AG04449 (cell line): ENCODE measurements at places on chromosomes 16 and 17.

DNA sequence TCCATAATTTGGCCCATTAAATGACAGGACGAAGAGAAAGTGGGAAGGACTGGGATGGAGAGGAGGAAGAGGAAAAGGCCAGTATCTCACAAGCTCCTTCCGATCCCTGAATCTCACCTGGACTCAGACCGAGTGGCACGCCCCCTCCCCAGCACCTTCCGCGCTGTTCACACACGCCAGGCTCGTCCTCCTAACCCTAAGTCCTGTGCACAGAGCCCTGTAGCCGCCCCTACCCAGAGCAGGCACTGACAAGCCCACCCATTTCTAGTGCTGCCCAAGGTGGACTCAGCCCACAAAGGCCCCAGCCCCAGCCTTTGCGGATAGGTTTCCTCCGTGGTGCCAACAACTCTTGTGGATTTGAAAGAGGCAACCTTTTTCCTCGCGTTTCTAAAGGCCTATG, 9.2 kb downstream of the HS3ST3B1 start:
- DNase-seq: no peak

- DNase-seq: no peak
These were observed 658 bp downstream of the CACNG4 start for GRCh38 chr17:66964930-66965800.

GRCh38 chr16:23781176-23781575, 26.4 kb downstream of the CHP2 start:
- DNase-seq: no peak

GRCh38 chr16:54630284-54630967, 300.2 kb upstream of the IRX5 start:
- no peak for DNase-seq

- DNase-seq: peak; percentile 55
These were observed 180.9 kb downstream of the HS3ST3A1 start for GRCh38 chr17:13420878-13421277.

DNA sequence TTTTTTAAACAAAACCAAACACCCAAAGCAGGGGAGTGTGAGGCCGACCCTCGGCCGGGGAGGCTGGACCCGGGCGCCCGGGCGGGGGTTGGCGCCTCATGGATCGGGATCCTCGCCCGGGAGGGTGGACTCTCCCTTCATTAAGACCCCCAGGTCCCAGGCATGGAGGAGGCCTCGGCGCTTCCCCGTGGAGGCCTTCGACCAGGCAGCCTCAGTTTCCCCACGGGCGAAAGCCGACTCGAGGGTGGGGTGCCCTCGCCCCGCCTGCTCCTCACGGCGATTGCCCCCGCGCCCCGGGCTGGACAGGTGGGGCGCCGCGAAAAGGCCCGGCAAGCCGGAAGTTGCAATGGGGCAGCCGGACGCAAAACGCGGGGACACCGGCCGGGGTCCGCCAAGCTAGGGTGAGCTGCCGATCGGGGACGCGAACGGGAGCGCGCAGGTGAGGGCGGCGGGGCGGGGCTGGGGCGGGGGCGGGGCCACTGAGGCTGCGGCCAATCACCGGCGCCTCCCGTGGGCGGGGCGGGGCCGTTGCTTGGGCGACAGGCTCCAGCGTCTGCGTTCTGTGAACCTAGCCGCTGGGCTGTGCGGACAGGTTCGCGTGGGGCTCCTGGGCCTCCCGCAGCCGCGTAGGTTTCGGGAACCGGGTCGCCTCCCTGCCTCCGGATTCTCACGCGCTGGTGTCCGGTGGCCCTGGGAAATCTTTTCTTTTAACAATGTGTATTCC, 6.0 kb upstream of the ZNF205 start:
- no peak for DNase-seq

- DNase-seq: no peak
These were observed 49.8 kb downstream of the TANC2 start for GRCh38 chr17:63015824-63016223.

- DNase-seq: no peak
These were observed 42.4 kb downstream of the SYT17 start for GRCh38 chr16:19210280-19210924.

DNA sequence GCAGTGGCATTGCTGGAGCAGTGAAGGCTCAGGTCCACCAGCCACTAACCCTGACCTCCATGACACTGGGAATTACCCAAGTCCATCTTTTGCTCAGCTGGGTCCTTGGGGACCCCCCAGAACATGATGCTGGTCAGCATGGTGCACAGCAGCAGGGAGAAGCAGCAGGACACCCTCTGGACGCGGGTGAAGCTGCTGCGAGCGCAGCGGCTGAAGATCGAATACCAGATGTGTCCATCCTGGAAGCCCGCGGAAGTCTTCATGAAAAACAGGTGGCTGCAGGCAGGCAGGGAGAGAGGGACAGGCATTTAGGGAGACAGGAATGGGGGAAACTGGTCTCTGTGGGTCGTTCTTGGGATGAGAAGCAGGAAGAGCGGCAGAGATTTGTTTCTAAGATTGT, 53.4 kb upstream of the GCSH start:
- no peak for DNase-seq

DNA sequence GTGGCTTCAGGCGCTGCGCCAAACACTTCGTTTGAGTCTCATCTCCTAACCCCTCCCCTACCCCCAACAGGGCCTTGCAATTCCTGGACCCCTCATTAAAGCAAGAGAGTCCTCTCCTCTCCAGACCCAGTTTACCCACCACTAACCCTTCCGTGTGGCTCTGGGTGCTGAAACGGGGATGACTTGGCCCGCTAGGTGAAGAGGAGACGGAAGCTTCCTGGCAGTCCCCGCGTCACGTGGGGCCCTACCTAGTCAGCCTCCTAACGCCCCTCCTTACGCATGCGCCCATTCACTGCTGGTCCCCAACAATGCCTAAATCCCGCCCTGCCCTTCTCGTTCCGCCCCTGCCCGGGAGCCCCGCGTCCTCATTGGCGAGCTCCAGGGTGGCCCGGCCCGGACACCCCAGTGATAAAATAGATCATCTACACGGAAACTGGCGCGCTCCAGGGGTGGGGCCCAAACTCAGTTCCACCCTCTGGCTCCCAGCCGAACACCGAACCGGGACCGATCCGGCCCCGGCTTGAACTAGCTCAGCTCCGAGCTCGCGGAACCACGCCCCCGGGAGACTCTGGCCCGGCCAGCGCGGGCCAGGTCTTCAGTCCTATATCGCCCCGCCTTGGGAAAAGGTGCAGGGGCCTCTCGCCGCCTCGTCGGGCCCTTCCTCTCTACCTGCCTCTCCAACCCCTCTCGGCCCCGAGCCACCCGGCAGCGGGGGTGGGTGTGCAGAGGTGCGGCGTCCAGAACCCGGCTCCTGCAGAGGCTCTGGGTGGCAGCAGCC, at the start of gene SLC16A13:
SLC16A13 (plus strand) TSS at position 425 of the 778 bp plus-strand sequence. CDS start 368 bp downstream, outside the sequence.
- peak; percentile 66 for DNase-seq

GRCh38 chr17:15452746-15453145, 14.7 kb downstream of the CDRT4 start:
- DNase-seq: no peak
